Activated naive CD4-positive, alpha-beta T cell treated with anti-CD3 and anti-CD28 coated beads, Interleukin-2, amount 50 U/mL, for 16 hours (primary cell): ENCODE measurements at places on chromosomes 5 and 9.

GRCh38 chr9:116860509-116861120 lies 173.5 kb downstream of the TRIM32 start:
- DNase-seq = no peak

GRCh38 chr9:87793292-87793691 lies 67.4 kb downstream of the CTSL start:
- no peak for DNase-seq

DNA sequence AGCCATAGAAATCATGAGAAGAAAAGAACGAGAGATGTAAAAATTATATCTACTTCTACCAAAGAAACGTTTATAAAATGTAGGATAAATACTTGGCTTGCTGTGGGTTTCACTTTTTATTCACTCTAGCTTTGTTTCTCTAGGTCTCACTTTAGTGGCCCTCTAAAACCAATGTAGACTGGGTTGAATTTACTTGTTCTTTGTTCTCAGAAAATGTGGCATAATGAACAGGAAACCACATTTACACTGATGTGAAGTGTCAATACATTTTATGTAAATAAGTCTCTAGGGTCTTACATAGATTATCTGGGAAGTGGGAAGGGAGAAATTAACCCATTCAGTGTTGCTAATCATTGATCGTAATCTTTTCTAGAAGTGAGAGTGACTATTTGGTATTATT lies 58.9 kb downstream of the PLPPR1 start:
- no peak for DNase-seq

DNA sequence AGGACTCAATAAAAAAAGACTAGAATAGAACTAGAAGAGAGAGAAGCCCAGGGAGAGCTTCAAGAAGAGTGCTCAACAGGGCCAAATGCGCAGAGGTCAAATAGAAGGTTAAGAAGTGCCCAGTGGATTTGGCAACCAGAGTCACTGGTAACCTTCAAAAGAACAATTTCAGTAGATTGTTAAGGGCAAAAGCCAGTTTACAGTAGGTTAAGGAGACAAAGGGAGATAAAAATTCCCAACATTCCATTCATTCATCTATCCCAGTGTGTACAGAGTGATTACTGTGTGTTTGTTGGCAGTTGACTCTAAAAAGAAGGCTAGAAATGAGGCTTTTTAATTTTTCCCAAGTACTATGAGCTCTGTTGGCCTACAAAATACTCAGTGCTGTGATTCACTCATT lies 69.4 kb downstream of the RIGI start:
- DNase-seq = no peak

DNA sequence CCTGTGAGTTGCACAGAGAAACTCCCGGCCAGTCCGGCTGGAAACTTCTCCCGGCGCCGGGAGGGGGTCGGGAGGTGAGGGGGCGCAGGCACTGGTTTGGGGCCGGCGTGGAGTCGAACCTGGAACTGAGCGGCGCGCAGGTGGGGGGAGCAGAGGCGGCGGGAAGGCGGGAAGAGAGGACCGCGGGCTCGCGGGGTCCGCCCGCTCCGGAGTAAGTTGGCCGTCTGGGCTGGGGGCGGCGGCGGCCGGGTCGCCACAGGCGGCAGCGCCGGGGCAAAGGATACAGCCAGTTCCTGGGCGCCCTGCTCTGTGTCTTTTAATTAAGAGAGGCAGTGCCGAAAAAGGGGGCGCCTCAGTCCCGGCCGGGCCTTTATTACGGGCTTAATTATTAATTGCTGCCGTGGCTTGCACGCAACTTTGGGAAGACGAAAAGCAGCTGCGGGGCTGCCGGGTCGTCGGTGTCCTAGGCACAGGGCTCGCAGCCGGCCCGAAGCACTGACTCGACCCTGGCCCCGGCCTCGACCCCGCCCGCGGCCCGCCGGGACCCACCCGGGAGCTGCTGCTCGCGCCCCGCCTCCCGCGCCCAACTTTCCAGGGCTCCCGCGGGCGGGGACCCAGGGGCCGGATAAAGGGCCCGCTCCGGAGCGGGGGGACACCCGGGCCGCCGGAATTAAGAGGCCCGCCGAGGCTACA lies 1.1 kb downstream of the NTNG2 start:
- no peak for DNase-seq

DNA sequence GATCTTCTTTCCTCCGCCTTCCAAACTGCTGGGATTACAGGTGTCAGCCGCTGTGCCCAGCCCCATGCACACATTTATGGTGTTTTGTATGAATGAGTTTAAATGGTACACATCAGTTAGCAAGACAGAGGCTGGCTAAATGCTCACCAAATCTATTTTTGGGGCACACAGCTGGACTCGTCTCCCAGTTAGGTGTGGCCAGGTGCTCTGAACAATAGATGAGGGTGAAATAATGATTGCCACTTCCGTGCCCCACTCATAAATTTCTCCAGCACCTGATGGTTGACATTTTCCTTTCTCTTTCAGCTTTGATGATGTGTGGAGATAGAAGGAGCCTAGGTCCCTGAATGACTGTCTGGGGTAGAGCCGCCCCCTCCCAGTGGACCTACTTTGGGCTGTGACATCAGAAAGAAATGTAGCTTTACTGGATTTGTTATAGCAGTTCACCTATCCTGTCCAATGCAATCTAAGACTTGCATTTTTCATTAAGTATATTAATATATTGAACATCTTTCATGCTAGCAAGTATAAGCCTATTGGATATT lies 8.6 kb upstream of the RAPGEF1 start:
- no peak for DNase-seq

- DNase-seq = no peak
These were observed 256.6 kb downstream of the FANCC start for GRCh38 chr9:95060916-95061315.

DNA sequence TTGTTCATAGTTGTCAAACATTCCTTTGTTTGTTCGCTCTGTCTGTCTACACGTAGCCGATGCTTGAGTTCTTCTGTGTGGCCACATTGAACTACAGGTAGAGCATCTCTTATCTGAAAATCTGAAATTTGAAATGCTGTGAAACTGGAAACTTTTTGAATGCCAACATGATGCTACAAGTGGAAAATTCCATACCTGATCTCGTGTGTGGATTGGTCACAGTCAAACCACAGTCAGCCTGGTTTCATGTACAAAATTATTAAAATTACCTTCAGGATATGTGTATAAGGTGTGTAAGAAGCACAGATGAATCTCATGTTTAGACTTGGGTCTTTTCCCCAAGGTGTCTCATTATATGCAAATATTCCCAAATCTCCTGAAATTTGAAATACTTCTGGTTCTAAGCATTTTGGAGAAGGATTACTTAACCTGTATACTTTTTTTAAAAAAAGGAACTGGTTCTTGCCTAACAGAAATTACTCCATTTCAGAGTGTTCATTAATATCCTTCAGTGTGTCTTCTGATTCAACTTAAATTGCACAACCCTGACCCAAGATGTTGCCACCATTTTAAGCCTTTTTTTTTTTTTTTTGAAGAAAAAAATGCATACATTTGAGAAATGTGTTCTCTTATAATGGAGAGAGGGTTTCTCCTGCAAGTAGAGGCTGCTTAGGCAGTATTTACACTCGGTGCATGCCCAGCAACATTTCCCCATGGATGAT lies 254.3 kb downstream of the MAST4 start:
- DNase-seq = no peak

DNA sequence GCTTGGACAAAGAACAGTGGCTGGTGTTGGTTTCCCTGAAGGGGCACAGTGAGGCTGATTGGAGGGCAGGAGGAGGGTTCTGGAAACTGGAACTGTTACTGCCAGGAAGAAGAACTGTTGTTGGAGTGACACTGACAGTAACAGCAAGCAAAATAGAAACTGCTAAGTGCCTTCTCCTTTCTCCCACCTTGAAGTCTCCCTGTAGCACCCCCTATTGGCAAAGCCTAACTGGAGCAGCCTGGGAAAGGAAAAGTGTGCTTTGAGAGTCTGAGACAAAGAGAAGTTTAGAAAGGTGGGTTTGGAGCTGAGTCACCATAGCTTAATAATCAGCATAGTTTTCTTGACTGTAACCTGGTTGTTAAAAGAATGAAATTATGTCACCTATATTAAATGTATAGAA lies 2.5 kb upstream of the TMEM174 start:
- DNase-seq = no peak

DNA sequence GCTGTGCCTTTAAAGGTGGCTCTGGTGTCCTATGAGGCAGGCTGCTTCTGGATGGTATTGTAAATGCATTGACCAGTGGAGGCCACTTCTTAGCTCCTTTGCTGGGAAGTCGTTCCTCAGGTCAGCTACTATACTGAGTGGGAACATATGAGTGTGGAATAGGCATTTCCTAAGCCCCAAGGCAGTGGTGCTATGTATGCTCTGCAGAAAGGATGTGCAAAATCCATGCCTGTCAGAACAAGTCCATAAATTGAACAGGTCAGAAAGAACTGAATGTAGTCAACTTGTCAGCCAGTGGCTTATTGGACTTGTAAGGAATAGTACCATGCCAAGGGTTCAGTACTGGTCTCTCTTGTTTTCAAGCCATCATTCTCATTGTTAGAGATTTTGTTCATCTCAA lies 216.4 kb downstream of the CDH10 start:
- no peak for DNase-seq

DNA sequence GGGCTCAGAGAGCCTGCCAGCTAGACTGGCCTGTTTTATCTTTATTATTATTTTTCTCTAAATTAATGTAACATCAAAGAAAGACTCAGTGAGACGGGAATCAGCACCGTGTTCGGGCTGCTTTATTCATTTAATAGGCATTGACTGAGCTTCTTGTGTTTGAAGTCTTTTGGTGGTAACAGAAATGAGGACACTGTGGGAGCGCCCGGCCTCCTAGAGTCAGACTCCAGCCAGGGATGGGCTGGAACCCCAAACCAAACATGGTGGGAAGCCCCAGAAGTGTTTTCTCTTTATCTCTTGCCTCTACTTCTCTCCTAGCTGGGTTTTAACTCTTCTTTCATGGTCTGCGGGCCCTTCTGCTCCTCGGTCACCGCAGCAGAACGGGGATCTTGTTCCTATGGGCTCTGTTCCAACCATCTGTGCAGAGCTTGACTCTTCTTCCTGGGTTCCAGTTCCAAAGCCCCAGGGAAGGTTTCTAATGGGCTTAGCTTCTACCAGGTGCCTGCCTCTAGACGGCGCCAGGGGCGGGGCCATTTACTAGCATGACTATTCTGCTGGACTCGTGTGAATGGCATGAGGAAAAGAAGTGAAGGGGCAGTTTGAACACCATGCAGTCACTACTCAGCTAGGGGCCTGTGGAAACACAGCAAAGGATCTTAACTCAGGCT lies 123.8 kb downstream of the FGF18 start:
- DNase-seq = no peak

GRCh38 chr9:13431222-13431536 lies 151.7 kb upstream of the MPDZ start:
- DNase-seq = no peak

- DNase-seq = no peak
These were observed 1109.7 kb upstream of the CDH18 start for GRCh38 chr5:21097661-21098060.

DNA sequence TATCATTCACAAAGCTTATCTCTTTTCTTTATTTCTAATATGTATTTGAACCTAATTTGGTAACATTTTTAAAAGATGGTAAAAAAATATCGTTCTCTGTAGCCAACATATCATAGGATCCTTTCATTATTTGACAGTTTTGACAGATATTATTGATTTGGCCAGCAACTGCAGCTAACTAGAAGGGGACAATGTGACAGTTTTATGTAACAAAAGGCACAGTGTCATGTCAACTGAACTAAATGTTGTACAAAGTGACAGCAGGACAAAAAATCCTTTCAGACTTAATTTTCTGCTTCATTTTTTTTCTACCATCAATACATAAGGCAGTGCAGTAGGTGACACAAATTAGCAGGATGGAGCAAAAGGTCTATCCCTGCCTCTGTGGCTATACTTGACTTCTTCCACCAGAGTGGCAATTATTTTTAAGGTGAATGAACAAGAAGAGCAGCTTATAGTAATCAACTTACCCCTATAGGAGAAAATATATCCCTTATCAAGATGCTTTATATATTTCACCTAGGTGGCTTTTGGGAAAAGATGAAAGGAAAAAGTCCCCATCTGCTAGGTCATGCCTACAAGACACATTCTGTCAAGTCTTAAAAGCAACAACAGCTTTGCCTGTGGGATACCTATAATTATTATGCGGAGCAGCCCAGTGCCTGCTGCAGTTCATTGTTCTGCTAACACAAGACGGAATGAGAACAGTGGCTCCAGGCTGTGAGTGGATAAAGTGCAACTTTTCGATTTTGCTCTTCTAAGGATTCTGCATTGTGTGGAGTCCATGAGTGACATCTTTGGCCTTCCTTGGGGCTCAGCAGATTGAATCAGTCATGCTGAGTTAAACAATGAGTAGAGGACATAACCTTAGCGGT lies 694.9 kb downstream of the ISL1 start:
- no peak for DNase-seq

- DNase-seq = no peak
These were observed 56.6 kb upstream of the MOCS2 start for GRCh38 chr5:53166183-53166495.

GRCh38 chr9:94719878-94720277 lies 6.6 kb upstream of the AOPEP start:
- DNase-seq = no peak

DNA sequence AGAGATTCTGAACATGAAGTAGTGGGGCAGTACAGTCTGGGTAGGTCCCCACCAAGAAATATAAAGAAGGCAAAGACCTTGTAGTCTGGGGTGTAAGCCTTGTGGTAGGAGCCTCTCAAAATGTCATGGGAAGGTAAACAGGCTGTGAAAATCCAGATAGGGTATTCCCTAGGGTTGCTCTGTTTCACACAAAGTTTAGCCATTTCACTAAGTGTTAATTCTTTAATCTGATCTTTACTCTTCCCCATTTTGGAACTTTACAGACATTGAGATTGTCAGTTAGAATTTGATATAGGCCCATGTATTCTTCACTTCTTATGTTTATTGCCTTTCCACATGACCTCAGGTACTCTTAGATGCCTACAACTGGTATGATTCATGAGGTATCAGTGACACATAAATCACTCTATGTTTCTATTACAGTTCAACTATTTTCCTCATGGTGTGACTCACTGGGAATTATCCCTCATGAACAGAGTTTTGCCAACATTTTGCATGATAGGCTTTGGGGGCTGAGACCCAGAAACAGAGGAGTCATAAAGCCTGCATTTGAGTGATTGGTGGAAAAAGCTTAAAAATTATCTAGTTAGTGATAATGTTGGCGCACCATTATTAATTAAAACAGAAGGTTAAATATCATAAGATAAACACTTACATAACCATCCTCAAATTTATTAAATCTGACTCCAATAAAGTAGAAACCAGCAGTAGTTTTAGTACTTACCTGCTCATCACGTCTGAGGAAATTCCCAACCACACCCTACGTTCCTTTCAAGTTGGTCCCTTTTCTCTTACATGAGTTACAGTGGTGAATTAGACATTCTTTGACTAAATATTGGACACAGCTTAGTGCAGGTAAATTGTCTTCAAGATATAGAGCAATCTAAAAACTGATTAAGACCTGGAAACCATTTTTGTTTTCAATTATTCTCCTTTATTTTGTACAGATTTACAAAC lies 399.8 kb upstream of the MEF2C start:
- no peak for DNase-seq

DNA sequence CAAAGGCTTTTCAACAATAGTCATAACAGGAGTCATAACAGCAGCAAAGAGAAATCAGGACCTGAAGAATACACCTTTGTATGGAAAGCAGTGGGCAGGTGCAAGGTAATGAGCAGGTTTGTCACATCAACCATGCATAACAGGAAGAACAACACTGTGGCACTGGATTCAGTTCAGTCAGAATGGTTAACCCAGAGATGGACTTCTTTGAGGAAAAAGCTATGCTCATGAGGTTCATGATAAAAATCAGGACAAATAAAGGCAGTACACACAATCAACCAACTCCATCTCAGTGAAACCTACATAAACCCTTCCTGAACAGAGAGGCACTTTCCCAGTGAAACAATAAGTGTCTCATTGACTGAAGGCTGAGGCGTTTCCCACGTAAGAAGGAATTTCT lies 27.0 kb downstream of the ABITRAM start:
- DNase-seq = no peak

- no peak for DNase-seq
These were observed 22.5 kb upstream of the LAMC3 start for GRCh38 chr9:130986356-130986965.
